ENCODE measurements at places on chromosomes 2 and 18.

DNA sequence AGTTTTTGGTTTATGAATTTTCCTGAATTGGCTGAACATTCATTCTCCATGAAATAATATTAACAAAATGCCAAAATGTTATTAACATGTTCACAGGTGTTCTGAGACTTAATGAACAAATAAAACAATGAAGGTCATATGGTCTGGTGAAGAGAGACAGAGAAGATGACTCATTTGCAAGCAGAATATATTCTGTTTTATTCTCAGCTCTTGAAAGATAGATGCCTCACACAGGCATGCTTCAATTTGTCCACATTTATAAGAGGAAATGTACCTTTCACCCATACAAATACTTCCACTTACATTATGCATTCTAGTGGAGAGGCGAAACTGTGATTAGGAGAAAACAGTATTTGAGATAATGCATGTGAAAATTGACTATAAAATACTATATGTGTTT lies 75.4 kb upstream of the PGAP1 start:
- no peak for DNase-seq

GRCh38 chr2:27831279-27832050 lies 58.7 kb downstream of the RBKS start:
- DNase-seq: no peak

DNA sequence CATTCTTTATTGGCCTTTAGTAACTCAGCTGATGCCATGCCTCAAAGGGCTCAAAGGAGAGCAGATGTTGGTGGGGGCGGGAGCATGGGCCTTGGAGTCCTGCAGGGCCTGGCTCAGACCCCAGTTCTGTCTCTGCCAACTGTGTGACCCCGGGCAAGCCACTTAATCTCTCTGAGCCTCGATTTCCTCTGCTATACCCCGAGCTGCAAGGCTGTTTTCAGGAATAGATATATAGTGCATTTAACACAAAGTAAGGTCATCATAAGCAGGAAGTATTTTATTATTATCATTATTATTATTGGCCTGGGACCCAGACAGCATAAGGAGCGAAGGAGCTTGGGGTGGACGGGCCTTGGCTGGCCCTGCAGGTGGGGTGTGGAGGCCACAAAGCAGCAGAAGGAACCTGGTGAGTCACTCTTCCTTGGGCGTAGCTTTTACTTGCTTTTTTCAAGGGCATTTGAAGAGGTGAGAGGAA lies 162.7 kb downstream of the INHBB start:
- DNase-seq: no peak

GRCh38 chr18:63887424-63887823 lies at the start of gene SERPINB2:
Gene SERPINB2, plus strand, starts transcription at chr18:63887705. Its CDS starts 3,740 bp downstream, at chr18:63891445.
- no peak for DNase-seq

GRCh38 chr2:140550821-140551220 lies 1580.0 kb downstream of the LRP1B start:
- no peak for DNase-seq

- no peak for DNase-seq
Observed at GRCh38 chr18:61502472-61502871, 169.2 kb downstream of the CDH20 start.

- DNase-seq: no peak
Observed at GRCh38 chr18:10018289-10018688, 104.5 kb downstream of the VAPA start.

- no peak for DNase-seq
Observed at GRCh38 chr2:227534714-227535113, 62.8 kb downstream of the AGFG1 start.

Data from activated T-cell treated with anti-CD3 and anti-CD28 coated beads for 1 hour (primary cell).